Karpas-422 (cell line): ENCODE measurements at places on chromosomes 3 and 15. TPM values are rescaled to one million over a fixed set of nuclear protein-coding genes. Genes with fewer than 3 reads are reported as not detected.

DNA sequence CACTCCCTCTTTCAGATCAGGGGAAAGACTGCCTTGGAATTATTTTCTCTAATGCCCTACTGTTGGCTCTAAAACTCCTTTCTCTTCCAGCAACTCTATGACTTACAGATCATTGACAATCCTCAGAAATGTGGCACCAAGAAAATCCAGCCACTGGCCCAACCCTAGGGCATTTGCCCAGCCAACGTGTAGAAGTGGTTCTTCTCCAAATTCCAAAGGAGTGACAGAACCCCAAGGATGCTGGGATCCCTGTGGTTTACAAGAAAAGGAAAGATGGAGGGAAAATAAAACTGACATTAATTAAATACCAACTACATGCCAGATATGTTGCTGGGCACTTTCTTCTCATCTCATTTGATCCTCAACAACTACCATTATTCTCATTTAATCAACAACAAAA, 216.0 kb downstream of the NTRK3 start:
- no peak overlapping the region for H3K27ac ChIP-seq
- H3K4me3 ChIP-seq, result no peak overlapping the region

GRCh38 chr15:83928878-83929418, 275.0 kb downstream of the ADAMTSL3 start:
- no peaks in the 10 kb centered on the region for H3K27me3 ChIP-seq
- H3K4me1 ChIP-seq, result no peaks in the 10 kb centered on the region
- no peak overlapping the region for H3K27ac ChIP-seq
- H3K4me3 ChIP-seq, result no peak overlapping the region

- H3K27ac ChIP-seq, result peak overlapping the region; percentile 96
- H3K4me1 ChIP-seq, result peaks cover 60% of the 10 kb centered on the region
- peak overlapping the region; percentile 33 for H3K4me3 ChIP-seq
Observed at GRCh38 chr3:46098319-46098761, 71.1 kb upstream of the XCR1 start.

DNA sequence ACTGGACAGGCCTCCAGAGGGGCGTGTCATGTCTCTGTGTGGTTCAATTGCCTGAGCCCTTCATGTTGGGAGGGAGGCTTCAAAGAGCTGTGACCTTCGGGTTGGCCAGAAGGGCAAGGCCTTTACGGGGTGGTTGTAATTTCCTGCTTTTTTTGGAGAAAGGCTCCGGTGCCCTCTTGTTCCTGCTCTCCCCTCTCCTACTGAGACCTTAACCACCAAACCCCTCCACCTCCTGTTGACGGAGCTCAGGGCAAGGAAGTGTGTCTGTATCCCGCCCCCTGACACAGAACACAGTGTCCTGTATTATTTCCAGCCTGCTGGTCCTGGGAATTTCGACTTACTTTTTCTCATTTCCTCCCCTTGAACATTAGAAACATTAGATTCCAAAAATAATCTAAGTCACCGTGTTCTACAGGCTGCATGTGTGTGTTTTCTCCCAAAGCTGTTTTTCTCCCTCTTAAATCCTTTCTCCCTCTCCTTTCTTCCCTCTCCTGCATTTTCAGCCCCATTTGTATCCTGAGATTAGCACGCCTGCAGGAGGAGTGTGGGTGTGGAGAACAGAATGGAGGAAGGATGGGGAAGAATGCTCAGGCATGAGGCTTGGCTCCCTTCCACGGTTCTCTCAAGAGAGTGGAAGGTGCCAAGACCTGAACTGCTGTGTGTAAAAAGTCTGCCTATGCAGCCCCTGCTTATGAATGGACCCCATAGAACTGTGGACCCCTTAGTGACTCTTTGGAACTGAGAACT, 285.4 kb upstream of the ROPN1 start:
- no peak for DNase-seq
- H3K27ac ChIP-seq, result no peak overlapping the region
- no peaks in the 10 kb centered on the region for H3K4me1 ChIP-seq
- H3K4me3 ChIP-seq, result no peak overlapping the region
- H3K27me3 ChIP-seq, result no peaks in the 10 kb centered on the region

DNA sequence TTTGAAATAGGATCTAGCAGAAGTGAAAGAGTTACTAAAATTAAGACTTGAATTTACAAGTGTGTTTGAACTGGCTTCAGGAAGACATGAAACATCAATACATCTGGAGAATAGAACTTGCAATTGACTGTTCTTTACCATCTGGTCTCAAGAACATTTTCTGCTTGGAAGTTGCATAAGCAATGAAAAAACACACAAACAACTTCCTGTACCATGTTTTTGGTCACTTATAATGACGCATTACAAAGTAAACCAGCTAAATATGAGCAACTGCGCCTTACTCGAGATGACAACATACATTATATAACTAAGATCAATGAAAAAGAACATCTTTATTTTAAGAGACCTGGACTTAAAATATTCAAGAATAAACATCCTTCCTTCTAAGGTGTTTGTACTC, 112.5 kb downstream of the TIGIT start:
- H3K27me3 ChIP-seq, result no peaks in the 10 kb centered on the region
- no peak overlapping the region for H3K4me3 ChIP-seq
- no peak overlapping the region for H3K27ac ChIP-seq
- no peaks in the 10 kb centered on the region for H3K36me3 ChIP-seq
- DNase-seq, result no peak
- H3K4me1 ChIP-seq, result peaks cover 2% of the 10 kb centered on the region; the same call in 1 of the 2 replicates

The SAMMSON gene
- 0.18 TPM in 1 of 2 replicates, not detected in the other for total RNA-seq

The TNFAIP8L3 gene
- not detected in 2 replicates for total RNA-seq

The COL6A6 gene
- not detected in 2 replicates for total RNA-seq
